Activated CD4-positive, alpha-beta memory T cell treated with anti-CD3 and anti-CD28 coated beads for 36 hours (primary cell): ENCODE measurements at places on chromosomes 2 and 18.

DNA sequence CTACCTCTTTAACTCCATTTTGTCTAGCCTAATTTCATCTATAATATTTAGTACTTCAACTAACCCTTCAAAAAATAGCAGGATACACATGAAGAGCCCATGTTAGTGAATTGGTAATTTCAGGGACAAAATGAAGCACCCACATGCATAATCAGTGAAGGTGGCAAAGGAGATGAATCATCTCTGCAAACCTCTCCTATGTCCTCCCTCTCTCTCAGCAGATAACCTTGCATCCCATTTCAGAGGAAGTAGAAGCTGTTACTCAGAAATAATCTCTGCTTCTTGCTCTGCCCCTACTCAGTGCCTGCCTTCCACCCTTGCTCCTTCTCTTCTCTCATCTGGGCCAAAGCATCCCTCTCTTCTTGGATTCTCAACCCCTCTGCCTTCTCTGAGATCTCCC is 60.2 kb upstream of the CAVIN2 start:
- no peak for DNase-seq

GRCh38 chr2:109487871-109488655 is 125.7 kb downstream of the SEPTIN10 start:
- no peak for DNase-seq

- DNase-seq: no peak
Measured at GRCh38 chr18:58051765-58052460, 7.9 kb downstream of the NEDD4L start.

DNA sequence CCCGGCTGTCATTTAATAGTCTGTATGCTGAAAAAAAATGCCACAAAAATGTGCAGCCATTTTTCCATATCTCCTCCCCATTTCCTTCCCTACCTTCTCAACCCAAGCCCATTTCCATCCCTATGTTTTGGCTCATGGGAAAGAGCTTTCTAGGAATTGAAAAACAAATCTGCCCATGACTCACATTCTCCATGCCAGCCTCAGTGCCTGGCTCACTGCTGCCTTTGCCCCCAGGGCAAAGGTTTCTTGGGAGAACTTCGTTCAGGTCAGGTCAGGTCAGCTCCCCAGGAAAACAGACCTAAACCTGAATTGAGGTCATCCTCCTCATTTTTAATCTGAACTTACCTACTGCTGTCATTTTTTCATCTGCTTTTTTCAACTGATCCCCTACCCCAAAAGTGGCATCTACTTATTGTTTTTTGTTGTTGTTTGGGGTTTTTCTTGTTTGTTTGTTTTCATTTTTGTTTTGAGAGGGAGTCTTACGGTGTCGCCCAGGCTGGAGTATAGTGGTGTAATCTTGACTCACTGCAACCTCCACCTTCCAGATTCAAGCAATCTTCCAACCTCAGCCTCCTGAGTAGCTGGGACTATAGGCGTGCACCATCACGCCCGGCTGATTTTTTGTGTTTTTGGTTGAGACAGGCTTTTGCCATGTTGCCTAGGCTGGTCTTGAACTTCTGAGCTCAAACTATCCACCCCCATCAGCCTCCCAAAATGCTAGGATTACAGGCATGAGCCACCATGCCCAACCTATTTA is 66.7 kb downstream of the FECH start:
- DNase-seq: no peak

GRCh38 chr18:7870266-7870665 is 303.1 kb downstream of the PTPRM start:
- DNase-seq: no peak
